ENCODE measurements at places on chromosomes 3 and 15.

DNA sequence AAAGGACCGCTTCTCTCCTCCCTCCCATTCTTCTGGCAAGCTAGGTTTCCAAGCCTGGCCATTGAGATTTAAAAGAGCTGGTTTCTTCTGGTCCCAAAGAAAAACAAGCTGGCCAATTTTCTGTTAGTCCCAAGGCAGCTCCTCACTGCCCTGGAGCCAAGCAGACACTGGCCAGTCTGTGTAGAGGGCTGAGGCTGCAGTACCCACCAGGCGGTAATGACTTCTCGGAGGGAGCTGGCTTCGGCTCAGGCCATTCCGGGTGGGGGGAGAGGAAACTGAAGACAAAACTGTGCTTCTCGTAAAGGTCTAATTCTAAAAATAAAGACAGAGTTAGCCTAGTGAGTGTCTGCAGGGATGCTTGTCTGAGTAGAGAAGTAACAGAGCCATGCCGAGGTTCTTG, 78.5 kb upstream of the SMAD3 start:
- no peak for DNase-seq

DNA sequence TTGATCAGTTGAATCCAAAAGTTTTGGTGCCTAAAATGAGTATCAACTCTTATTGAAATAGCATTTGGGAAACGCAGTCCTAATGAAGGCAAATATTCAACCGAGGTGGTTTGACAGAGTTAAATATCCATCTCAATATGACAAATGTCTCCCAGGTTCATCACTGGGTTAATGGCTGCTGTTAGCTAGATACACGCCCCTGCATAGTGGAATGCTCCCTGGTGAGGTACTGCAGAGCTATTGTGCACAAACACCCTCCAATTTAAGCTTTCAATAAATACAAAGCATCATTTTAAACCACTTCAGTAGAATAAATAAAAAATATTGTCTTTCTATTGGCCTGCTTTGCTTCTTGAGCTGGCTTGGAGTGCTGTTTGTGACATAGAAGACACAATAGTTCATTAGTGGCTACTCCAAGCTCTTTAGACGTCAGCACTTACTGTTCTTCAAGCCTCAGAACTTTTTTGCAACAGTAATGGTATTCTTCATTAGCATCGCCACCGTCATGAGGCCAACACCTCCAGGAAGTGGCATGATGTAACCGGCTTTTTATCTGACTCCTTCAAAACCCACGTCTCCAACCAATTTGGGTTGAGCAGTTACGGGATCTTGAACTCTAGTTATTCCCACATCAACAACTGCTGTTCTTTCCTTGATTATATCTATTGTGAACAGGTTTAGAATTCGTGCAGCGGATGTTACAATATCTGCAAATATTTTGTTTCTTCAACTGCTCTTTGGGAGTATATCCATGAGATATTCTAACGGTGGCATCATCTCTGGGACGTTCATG, 1159.6 kb upstream of the EPHA6 start:
- no peak for DNase-seq

GRCh38 chr15:60062826-60063225, 58.7 kb downstream of the FOXB1 start:
- DNase-seq, result no peak

GRCh38 chr3:129398803-129399144, 29.7 kb downstream of the EFCAB12 start:
- no peak for DNase-seq

- DNase-seq, result no peak
Observed at GRCh38 chr3:71703797-71704196, 21.4 kb downstream of the EIF4E3 start.

DNA sequence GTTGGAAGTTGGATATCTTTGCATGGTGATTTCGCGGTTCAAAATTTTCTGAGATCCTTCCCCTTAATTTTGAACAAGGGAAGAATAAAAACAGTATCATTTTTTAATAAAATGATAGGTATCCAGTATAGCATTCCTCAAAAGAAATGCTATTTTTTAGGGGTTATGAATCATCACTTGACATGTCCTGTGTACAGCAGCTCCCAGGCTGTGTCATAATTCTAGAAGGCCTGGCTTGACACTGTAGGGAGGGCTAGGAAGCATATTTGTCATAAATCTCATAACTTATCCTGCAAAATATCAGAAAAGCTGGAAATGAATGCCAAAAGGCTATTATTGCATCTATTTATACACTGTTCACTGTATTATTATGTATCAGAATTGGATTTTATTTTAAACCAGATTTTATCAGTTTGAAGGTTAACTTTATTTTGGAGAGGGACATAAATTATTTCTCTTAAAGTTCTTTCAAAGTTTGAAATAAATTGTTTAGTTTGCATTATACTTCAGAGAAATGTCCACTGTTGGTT, 539.1 kb upstream of the ROBO2 start:
- DNase-seq, result no peak

DNA sequence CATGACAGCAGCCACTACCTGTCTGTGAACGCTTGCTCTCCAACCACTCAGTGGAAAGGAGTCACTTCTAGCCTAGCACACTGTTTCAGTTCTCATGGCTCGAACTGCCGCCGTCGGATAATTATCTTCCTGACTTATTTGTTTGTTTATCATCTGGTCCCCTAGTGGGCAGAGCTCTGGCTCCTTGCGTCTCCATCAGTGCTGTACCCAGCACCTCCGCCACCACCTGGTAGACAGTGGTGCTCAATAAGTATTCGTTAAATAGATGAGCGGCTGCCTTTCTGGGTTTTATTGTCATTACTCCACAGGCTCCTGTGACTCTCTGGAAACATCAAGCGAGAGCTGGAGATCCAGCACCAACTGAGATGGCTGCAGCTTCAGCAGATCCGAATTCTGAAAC, 297.5 kb downstream of the NTRK3 start:
- DNase-seq, result no peak

- DNase-seq, result no peak
Observed at GRCh38 chr3:137692803-137693431, 71.2 kb upstream of the SOX14 start.
